ENCODE measurements at places on chromosomes 2 and 18.

DNA sequence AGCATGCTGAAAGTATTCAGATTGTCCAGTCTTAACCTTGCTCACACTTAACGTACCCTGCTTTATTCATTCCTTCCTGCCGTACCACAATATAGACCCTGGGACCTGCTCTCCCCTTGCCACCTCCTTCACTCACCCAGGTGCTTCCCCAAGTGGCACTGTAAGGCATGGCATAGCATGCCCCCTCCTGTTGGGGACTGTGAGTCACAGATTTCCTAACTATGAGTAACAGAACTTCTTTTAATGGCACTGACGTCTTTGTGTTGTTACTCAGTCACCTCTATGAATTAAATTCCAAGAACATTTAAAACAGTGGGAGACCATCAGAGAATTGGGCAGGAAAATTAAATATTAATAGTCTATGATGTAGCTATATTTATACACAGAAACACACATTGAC is 117.2 kb downstream of the CTNNA2 start:
- no peak for DNase-seq

DNA sequence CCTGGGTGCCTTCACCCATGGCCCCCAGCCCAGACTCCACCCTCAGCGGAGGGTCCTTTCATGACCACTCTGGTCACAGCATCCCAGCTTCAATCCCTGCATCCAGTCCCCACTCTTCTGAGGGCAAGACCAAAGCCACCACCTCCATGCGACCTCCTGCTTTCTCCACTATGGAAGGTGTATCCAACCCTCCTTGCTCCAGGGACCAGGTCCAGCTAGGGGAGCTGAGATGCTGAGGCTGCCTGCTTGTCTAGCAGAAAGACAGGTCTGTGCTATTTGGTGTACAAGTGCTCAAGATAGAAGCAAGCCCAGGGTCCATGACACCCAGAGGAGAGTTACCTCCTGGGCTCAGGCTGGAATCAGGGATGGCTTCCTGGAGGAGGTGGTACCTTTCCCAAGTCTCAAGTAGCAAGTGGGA is 73.8 kb upstream of the RAB6C start:
- no peak for DNase-seq

DNA sequence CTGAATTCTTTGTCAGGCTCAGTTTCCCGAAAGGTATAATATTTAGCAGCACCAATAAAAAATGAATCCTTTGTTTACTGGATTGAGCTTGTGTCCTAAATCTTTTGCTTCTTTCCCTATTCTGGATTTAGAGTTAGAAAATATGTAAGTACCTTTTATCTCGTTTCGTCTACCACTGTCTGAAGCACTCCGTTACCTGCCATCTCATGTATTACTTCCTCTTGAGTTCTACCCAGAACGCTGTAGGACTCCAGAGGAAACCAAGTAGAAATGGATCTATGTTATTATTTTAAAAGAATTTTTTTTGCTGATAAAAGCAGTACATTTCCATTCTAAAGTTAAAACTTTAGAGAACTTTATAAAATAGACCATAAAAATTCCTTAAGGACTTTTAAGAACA is 13.5 kb downstream of the ANKRD12 start:
- no peak for DNase-seq

DNA sequence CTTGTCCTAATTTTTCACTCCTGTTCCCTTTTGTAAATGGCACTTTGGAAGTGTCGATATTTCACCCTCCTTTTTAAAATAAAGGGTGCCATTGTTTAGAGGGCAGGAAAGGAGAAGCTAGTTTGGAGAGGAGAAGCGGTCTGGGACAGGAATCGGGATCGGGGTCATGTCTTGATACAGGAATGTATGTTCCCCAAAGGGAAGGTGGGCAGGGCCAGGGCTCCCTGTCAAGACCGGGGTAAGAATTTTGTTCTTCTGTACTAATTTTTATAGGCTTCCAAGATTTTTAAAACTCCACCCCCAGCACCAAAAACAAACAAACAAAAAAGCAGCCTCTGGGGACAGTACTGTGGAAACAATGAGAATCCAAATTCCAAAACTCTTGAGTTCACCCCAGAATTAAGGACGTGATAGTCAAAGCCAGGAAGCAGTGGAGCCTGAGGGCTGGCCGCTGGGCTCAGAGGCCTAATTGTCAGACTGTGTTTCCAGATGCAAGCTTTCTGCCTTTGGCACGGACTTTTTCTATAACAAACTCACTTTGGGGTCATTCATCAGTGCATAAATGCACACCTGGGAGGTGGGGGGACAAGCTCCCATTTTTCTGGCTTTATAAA is 250.4 kb upstream of the SIX2 start:
- DNase-seq, result no peak

GRCh38 chr18:48833701-48834412 is 116.9 kb downstream of the SMAD7 start:
- DNase-seq, result no peak

GRCh38 chr2:73949802-73950201 is 23.1 kb downstream of the DGUOK start:
- DNase-seq, result no peak

DNA sequence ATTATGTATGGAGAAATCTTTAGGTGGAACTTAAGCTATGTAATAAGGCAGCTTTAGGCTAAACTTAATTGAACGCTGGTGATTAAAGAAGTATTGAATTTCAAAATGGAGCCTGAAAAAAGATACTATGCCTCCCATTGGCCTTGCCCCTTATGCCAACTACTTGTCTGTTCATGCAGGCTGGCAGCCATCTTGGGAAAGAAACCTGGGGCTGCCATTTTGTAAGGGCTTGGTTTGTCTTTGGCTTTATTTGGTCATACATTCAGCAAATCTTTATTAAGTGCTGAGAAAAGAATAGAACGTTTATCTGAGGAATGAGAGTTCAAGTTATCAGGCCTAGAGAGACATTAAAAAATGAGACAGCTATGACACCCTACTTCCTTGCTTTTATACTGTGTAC is 231.3 kb downstream of the KCNE4 start:
- DNase-seq, result no peak

DNA sequence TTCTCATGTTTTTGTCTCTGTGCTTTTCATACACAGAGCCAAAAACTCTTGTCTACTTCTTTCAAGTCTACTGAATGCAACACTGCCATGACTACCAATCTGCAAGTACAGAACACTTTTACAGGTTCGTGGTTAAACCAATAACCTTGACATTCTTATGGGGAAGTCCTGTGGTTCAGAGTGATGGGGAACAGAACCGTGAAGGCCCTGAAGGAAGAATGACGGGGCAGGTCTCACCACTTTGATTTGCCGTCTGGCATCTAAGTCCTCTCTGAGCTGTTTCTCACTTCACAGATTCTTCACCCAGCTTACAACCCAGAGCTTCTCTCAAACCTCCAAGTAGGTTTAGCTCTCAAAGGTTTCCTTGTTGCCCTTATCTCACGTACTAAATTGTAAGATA is 117.5 kb upstream of the SNTG2 start:
- DNase-seq, result no peak

DNA sequence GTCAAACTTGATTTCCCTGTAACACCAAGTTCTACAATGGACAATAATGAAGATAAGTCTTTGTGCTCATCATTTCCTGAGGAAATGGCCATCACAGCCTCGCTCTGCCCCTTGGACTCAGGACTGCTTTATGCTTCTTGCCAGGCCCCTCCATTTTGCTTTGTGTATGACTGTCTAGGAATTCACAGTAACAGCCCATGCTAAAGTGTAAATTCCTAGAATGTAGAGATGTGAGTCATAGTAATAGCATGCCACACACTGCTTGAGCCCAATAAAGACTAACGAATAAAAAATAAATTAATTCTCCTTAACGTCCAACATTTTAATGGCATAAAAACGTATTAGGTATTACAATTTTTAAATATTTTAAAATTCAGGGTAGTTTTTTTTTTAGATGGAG is 226.5 kb downstream of the PID1 start:
- DNase-seq, result no peak

DNA sequence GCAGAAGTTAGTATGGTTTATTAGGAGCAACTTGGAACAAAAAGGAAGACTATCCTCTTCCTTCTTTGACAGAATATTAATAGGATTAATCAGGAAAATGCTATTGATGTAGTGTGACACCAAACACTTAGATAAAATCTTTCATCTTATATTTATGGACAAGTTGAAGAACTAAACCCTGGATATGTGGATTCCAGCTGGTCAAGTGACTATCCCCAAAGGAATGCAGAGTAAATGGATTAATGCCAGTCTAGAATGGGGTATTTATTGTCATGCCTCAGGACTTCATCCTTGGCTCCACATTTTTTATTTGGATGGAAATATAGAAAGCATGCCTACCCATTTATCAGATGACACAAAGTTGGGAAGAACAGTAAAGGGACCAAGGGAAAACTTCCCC is 124.0 kb upstream of the TTC39C start:
- DNase-seq, result no peak

GRCh38 chr2:11257964-11258363 is 86.5 kb downstream of the ROCK2 start:
- DNase-seq, result no peak

GRCh38 chr2:206031162-206031784 is 54.7 kb downstream of the INO80D start:
- DNase-seq, result no peak

DNA sequence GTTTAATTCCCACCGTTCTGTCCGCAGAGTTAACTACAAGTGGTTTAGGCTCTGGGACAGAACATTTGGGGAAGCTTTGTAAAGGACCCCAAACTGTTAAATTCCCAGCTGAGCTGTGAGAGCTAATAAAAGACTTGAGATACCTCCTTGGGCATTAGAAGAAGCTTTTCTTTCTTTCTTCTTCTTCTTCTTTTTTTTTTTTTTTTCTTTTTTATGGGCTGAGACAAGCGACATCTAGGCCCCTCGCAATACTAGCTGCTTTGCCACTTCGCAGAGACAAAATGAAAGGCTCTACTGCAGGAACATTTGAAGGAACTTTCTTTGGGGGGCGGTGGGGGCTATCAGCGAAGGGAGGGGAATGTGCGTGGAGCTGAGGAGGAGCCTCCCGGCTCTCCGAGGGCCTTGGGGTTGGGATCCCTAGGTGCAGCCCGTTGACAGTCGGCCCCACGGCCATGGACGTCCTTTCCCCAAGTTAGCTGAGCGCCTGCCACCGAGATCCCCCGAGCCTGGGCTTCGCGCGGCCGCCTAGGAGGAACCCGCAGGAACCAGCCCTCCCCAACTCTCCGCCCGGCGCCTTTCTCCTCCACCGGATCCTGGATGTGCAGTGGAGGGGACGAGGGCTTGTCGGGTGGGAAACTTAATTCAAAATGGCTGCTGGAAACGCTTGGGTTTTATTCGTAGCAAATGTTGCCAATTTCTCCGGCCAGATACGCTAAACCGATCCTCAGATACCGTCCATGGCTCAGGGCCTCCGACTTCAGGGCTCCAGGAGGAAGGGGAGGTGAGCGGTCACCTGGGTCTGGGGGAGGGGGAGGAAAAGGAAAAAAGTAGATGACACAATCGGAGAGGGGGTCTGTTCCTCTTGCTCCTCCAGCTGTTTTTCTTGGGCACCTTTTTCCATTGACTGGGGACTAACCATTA is 4.2 kb downstream of the MEIS1 start:
- DNase-seq, result no peak

- DNase-seq, result peak; percentile 17
Observed at GRCh38 chr2:186641807-186642321, 52.0 kb upstream of the FAM171B start.

DNA sequence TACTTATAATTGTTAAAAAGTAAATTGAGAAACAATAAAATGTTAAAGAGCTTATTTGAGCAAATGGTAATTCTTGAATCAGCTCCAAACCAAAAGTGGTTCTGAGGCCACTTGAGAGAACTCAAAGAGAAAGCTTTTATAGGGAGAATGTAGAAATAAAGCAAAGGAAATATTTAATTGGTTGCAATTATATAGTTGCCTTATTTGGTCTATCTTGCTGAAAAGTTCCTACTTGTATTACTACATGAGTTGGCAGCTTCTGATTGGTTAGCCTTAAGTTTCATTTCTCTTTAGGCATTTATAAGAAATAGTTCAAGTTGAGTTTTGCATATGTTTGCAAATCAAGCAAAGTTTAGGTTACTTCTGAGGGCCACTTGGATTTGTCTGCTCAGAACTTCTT is 38.1 kb downstream of the SCN2A start:
- DNase-seq, result no peak

- DNase-seq, result no peak
Observed at GRCh38 chr2:237358721-237359517, 55.0 kb downstream of the COL6A3 start.

GRCh38 chr2:138298120-138298814 is 203.3 kb upstream of the SPOPL start:
- DNase-seq, result no peak

GRCh38 chr2:6475155-6475940 is 390.4 kb downstream of the CMPK2 start:
- DNase-seq, result no peak

DNA sequence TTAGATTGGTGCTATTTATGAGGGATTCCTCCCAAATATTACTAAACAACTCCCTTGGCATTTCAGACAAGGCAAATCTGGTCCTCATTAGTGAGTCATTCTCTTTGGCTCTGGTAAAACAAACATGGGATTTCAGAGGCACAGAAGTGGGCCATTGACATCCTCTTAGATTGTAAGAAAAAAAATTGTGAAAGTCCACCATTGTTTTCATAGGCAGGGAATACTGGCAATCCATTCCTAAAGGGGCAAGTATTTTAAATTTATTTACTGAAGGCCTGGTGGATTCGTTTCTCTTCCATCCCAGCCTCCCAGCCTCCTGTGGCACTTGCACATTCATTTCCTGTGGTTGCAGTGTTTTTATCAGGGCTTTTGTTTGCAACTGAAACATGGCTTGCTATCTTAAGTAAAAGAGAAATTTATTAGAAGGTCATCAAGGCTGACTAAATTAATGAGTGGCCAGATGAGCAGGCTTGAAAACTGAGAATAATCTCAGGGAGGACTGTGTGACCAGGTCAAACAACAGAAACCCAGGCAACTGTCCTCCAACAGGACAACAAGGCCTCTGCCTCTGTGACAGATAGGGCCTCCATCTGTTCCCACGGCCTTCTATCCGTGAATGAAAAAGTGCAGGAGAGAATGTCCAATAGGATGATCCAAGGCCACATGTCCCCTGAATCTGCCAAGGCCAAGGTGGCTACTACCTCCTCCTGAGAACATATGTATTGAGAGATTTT is 23.1 kb upstream of the TNFAIP6 start:
- no peak for DNase-seq

- no peak for DNase-seq
Observed at GRCh38 chr2:22950431-22950830, 434.5 kb upstream of the KLHL29 start.

DNA sequence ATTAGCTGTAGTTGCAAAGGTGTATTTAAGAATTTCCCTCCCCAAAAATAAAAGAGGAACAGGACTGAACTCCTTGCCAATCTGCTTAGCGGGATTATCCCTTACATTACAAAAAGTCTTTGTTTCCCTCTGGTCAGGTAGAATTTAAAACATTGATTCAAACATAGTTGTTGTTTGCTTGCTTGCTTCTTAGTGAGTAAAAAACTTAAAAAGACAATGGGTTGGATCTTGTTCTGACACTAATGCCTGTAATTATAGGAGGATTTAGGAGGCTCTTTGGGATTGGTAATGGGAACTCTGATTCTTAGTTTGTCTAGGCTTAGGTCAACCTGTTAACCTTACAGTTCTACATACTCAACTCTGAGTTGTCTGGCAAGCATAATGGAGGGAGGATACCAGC is 3.7 kb upstream of the CEBPZOS start:
- DNase-seq, result no peak

Measured in SHP77 (cell line).